ENCODE measurements at places on chromosomes 6 and 20.

DNA sequence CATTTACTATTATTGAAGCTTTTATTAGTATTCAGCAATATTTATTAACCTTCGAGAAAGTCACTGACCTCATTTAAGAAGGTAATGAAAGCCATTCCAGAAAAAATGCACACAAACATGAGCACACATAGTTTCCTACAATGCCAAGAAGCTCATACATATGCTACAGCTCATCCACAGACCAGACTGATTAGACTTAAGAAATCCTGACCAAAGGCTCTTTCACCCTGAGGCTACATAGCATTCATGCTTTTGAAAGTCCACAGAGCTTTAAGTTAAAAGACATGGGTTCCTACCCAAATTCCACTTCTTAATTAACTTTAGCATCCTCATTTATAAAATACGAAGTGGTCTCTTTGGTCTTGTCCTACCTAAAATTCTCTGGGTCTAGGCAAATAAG lies 430.4 kb downstream of the TBC1D32 start:
- no peak for DNase-seq

GRCh38 chr6:159137676-159138075 lies 31.5 kb upstream of the FNDC1 start:
- no peak for DNase-seq

GRCh38 chr20:33846291-33846935 lies 35.3 kb downstream of the CHMP4B start:
- DNase-seq: no peak

DNA sequence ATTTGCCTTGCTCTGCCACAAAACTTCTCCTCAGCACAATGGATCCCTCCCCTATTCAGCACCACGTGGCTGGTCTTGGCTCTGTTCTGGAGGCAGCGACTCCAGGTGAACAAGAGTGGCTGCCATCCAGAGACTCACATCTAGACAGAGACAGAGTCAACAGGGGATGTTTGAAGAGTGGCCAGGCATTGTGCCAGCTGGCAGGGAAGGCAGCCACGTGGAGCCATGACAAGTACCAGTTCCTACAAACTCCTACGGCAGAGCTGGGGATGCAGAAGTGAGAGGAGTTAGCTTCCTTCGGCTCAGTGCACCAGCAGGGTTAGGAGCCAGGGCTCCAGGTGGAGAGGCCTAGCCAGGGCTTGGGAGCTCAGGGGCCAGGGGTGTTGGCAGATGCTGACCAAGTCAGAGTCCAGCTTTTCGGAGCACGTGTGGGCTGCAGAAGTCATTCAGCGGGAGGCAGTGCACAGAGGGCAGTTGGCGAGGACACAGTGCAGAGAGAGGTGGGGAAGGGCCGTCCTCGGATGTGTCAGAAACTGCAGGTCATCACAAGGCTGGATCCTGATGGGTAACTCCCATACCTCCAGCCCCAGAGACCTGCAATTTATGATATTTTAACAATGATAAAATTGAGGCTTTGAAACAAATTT lies 171.7 kb upstream of the PDE10A start:
- no peak for DNase-seq

DNA sequence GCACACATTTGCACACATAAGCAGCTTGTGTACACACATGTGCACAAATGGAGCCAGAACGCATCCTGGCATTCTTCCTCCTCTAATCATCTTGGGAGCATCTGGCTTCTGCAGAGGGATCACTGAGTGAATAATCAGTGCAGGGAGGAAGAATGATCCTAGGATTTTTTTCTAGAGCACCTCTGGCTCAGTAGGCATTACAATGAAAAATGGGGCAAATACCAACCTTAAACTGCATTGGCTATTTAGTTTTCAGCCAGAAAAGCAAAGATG lies 205.7 kb upstream of the TCF21 start:
- no peak for DNase-seq

DNA sequence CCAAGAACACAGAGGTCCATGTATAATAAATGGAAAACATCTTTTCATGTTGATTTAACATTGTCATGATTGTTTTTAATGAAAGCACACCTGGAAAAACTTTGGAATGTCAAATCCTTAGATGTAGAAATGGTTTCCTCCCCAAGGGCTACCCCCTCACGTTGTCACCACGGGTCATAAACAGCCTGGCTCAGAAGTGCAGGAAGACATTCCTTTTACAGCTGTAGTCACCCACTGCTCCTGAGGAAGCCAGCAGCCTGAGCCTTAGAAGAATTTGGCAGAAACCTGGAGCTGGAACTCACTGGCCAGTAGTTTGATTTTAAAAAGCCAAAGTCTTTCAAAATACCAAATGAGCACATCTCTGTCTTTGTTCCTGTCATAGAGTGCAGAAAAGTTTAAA lies 23.7 kb downstream of the ADGRF5 start:
- no peak for DNase-seq
